H9 (cell line): ENCODE measurements at places on chromosomes 6 and 20.
A peak's percentile ranks its signal among the peaks of the same experiment; 100 is the strongest.

DNA sequence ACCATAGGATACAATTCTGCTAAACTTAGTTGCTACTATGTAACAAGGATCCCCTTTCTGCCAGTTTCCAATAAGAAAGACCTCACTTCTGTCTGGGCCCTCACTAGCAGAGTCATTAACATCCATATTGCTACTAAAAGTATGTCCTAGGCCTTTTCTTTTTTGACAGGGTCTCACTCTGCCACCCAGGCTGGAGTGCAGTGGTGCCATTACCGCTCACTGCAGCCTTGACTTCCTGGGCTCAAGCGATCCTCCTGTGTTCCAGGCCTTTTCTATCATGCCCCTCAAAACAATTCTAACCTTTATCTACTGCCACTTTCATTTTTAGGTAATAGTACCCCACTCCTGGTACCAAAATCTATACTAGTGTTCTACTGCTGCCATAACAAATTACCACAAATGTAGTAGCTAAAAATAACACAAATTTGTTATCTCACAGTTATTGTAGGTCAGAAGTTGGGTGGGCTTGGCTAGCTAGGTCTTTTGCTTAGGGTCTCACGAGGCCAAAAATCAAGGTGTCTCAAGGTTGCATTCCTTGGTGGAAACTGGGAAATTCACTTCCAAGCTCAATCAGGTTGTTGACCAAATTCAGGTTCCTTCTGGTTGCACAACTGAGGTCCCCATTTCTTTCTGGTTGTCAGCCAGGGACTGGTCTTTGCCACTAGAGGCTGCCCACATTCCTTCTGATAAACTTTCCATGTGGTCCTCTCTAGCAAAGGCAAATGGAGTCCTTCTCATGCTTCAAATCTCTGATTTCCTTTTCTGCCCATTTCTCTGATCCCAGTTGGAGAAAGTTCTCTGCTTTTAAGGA is 3.0 kb downstream of the CSNK2A1 start:
- no peak for DNase-seq

DNA sequence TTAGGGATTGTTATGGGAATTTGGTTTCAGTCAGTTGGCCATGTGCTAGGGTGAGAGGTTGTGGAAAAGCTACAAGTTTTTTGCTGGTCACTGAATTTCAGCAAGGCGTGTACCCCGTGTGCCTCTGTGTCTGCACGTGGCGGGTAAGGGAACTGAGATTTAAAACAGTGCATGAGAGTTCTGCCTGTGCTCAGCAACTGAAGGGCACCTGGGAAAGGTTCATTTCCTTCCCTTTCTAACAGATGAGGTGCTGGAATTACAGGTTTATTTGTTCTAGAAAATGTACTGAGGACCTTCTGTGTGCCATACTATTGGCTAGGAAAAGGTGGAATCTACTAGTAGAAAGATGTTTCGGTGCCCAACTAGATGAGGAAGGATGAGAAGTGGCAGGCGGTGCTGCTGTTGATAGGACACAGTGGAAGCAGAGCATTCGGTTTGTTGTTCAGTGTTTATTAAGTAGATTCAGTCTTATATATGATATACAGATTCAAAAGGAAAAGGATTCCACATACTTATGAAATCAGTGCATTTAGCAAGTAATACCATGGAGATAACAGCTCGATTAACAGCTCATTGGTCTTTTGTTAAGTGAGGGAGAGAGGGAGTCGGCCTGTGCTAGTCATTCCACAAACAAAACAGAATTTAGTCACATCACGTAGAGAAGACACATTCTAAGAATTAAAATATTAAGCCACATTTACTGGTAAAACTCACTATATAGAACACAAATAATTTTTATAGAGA is 84.7 kb downstream of the ASXL1 start:
- DNase-seq = no peak

GRCh38 chr6:5121956-5122355 is 36.8 kb downstream of the PPP1R3G start:
- no peak for DNase-seq

DNA sequence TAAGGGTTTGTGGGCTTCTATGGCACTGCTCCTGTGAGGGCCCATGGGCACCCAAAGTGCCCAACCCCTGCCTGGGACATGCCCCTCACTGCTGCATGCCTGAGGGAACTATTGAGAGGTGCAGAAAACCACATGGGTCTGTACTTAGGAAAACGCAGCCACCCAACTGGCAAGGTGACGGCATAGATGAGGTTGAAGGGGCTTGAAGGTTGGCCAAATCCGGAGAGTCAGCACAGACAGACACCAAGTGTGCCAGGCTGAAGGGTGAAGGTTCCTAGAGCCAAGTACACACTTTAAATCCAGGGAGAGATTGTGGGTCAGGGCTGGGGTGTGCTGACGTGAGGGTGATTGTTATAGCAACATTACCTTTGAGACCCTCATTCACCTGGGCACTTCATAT is 6.2 kb downstream of the BANF2 start:
- no peak for DNase-seq

- DNase-seq = no peak
Measured at GRCh38 chr6:6438286-6438685, 117.8 kb upstream of the F13A1 start.

GRCh38 chr6:30641048-30641447 is 5.9 kb upstream of the C6orf136 start:
- no peak for DNase-seq

DNA sequence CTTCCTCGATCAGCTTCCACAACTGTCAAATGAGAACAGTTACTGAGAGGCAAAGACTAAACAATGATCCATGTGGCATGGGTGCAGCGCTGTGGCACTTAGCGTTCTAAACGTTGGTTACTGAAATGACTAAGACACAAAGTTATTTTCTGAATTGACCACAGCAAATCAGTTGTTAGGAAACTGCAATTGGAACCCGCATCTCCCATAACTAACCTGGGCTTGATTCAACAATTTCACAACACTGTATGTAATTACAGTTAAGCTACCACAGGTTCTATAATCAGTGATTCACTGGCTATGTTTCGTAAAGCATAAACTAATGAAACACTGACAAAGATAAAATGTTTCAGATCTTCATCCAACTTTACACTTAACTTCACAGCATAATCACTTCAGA is 12.5 kb downstream of the WDR27 start:
- DNase-seq = no peak

DNA sequence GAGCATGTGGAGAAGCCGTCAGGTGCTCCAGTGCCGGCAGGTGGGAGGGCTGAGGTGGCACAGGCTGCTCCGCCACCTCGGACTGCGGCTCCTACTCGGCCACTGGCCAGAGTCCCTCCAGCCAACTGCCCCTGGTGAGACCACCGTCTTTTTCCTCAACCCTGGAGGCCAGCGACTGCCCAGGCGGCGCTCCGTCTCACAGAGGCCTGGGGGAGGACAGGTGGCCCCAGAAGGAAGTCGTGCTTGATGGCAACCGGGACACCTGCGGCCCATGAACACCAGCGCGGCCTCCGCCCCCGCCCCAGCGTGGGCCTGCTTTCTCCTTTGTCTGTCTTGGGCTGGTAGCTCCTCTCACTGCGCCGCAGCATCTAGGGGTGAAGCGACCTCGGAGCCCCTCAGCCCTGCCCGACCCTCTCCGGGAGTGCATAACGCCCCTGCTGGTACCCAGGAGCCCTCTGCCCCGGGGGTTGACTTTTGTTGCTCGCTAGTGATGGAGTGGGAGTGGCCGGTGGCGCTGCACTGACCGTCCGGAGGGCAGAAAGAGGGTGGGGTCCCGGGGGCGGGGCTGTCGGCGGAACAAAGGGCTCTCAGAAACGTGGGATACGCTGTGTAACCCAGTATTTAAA is 706 bp upstream of the TUBB2B start:
- DNase-seq = peak; percentile 94

GRCh38 chr20:11020712-11021111 is 346.9 kb upstream of the JAG1 start:
- DNase-seq = no peak
